RPMI7951 (cell line): ENCODE measurements at places on chromosomes 4 and X. TPM values are rescaled to one million over a fixed set of nuclear protein-coding genes. Genes with fewer than 3 reads are reported as not detected.
A peak's percentile ranks its signal among the peaks of the same experiment; 100 is the strongest.

DNA sequence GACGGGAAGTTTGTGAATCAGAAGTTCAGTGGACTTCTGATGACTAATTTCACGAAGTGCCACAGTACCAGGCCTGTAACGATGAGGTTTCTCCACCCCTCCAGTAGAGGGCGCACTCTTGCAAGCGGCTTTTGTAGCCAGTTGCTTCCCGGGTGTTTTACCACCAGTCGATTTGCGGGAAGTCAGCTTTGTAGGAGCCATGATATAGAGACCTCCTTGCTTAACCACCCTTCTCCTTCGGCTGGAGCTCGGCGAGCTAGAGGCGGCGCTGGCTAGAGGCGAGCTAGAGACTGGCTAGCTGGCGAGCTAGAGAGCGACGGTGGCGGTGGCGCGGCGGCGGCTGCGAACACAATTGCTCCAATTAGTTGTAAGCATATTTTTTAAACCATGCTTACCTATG is 72.0 kb downstream of the IL1RAPL1 start:
- DNase-seq, result no peak

- DNase-seq, result no peak
Observed at GRCh38 chr4:8285143-8285975, 15.8 kb downstream of the HTRA3 start.

GRCh38 chr4:3792813-3793212 is 26.6 kb downstream of the ADRA2C start:
- no peak for DNase-seq

DNA sequence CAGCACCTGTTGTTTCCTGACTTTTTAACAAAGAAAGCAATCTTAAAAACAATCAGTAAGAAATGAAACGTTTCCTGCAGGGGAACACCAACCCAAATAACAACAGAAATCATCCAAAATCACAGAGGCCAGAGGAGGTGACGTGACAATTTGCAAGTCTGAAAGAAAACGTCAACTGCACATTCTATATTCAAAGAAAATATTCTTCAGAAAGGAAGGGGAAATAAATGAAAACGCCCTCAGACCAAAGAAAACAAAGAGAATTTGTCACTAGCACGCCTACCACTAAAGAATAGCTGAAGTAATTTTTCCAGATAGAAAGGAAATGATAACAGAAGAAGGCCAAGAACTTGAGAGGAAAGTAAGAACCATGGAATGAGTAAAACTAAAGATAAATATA is 74.4 kb downstream of the CASP3 start:
- DNase-seq, result no peak

- no peak for DNase-seq
Observed at GRCh38 chr4:56250776-56251175, 136.5 kb downstream of the AASDH start.

GRCh38 chr4:7582313-7583097 is 147.8 kb upstream of the PSAPL1 start:
- DNase-seq, result no peak

DNA sequence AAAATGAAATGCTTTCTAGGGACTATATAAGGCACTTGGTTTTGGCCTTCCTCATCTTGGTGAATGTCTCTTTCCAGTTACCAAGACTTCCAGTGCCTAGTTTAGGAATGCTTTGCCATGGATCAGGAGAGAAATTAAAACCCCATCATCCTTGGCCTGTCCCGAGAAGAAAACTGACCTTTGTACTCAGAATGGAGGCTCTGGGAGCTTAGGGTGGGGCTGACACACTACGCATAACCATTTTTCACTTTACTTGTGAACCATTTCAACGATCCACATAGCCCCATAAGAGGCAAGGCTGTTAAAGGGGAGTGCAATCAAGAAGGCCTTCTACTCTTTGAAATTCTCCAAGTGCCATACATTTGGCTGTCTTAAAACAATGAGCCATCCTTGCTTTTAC is 26.7 kb upstream of the ZCCHC13 start:
- no peak for DNase-seq

DNA sequence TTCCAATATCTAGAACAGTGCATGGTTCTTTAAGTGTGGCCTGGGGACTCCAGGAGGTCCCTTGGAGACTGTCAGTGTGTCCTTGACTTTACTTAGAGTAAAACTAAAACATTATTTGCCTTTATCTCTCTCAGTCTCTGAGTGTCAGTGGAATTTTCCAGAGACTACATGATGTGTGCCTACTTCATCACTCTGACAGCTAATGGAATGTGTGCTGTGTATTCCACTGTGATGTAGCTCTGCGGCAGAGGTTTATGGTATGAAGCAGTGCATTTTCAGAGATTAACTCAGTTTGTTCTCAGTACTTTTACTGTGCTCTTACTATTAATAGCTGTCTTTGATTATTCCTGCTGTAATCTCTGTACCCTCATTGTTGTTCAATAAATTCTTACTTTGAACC is 85.6 kb downstream of the MANBA start:
- DNase-seq, result peak; percentile 7

GRCh38 chrX:65894133-65894532 is 145.7 kb downstream of the VSIG4 start:
- DNase-seq, result no peak

GRCh38 chr4:66229885-66230284 is 559.6 kb upstream of the EPHA5 start:
- DNase-seq, result no peak

- no peak for DNase-seq
Observed at GRCh38 chrX:72105436-72105835, 26.3 kb downstream of the RTL5 start.

- no peak for DNase-seq
Observed at GRCh38 chrX:124030520-124030919, 69.0 kb downstream of the STAG2 start.

GRCh38 chr4:130703211-130703935 is 1607.4 kb downstream of the C4orf33 start:
- DNase-seq, result no peak

DNA sequence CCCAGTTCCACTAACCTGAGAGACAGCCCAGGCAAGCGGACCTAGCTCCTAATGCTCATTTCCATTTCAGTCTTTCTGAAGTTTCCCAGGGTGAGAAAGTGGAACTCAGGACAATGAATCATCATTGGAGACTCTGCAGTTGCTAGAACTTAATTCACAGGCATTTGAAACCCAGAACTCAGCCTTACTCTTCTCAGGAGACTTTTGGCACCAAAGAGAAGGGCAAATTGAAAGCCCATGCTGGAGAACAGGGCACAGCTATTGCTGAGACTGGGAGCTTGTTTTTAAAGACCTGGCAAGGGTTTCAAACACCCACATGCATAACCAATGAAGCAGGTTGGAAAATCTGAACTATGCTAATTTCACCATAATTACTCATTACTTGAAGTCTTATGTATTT is 36.0 kb downstream of the BST1 start:
- DNase-seq, result no peak

- DNase-seq, result no peak
Observed at GRCh38 chr4:85866508-85866907, 391.6 kb downstream of the ARHGAP24 start.

DNA sequence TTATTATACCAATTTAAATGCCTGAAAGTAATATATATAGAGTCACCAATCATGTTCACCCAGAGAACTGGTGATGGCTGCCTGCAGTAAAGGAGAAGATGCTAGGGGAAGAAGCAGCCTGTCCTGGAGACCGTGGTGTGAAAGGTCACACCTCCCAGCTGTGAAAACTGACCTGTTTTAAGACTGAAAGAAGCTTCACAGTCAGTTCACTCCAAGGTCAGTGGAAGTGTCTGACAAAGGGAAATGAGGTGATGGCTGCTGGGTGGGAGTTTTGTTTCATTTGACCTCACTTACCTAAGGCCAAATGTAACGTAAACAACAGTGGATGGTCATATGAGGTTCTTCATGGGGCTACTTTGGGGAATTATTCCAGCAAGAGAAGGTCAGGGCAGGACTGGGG is 352.1 kb upstream of the GATB start:
- DNase-seq, result no peak

GRCh38 chr4:16597845-16598596 is 300.4 kb downstream of the LDB2 start:
- peak; percentile 55 for DNase-seq

GRCh38 chr4:47462799-47463234 is 685 bp downstream of the COMMD8 start:
- no peak for DNase-seq

DNA sequence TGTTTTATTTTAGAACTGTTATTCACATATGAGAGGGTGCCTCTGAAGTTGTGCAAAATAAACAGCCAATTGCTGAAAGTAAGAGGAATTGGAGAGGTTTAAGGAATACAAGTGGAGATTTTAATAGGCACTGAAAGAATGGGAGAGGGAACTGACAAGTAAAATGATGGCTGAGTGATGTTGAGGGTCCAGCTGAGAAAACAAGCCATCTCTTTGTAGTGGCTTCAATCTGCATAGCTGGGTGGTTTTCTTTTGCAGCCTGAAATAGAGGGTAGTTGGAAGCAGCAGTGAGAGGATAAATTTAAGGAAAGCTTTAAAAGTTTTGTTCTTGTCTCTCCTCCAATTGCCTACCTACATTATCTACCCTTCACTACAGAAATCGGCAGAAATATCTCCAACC is 106.7 kb upstream of the DGKK start:
- DNase-seq, result no peak

- DNase-seq, result no peak
Observed at GRCh38 chrX:154779261-154779660, 16.6 kb downstream of the DKC1 start.

DNA sequence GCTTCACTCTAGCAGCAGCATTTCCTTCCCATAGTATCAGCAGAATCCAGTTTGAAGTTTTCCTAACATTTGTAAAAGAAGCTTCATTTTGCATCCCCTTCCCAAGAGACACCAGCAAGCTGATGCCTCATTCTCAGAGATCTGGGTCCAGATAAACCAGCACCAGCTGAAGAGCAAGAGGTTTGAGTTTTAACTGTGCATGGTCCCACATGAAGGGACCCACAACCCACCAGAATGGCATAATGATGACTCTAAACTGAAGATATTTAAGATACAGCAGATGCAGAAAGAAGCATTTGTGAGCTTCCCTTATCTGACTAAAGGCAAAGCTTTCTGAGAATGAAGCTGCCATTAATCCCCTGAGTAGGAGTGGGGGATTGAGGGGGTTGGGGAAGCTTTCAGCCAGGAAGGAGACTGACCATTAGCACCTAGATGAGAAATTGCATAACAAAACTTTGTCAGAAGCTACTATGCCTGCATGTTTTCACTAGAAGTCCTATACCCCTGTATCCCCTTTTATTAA is 18.6 kb downstream of the NUDT6 start:
- no peak for DNase-seq

DNA sequence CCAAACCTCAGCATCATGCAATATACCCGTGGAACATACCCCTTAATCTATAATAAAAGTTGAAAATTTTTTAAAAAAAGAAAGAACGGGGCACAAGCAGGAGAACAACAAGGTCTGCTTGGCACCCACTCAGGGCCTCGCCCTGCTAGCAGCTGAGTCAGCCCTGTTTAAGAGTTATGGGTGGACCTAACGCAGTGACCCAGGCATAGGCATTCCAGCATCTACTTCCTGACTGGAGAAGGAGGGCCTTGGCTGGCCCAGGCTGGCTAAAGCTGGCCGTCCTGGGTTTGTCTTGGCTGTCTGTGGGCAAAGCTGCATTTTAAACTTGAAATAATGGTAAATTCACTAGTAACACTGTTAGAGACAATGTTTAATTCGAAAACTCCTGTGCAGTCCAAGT is 236.7 kb upstream of the PGRMC2 start:
- DNase-seq, result peak; percentile 83

GRCh38 chr4:40183615-40184411 is 13.0 kb upstream of the RHOH start:
- DNase-seq, result no peak

- peak; percentile 47 for DNase-seq
Observed at GRCh38 chr4:76206222-76206942, 7.2 kb downstream of the SCARB2 start.

DNA sequence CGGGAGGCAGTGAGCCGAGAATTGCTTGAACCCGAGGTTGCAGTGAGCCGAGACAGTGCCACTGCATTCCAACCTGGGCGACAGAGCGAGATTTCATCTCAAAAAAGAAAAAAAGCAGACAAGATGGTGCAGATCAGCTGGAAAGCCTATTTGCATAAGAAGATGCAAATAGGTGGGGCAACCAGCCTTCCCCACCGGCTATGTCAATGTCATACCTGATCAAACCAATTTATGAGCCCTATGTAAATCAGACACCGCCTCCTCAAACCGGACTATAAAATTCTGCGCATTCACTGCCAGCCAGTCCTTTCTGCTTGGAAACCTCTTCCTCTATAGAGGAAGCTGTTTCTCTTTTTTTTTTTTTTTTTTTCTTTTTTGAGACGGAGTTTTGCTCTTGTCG is 64.5 kb upstream of the CHRNA9 start:
- no peak for DNase-seq

DNA sequence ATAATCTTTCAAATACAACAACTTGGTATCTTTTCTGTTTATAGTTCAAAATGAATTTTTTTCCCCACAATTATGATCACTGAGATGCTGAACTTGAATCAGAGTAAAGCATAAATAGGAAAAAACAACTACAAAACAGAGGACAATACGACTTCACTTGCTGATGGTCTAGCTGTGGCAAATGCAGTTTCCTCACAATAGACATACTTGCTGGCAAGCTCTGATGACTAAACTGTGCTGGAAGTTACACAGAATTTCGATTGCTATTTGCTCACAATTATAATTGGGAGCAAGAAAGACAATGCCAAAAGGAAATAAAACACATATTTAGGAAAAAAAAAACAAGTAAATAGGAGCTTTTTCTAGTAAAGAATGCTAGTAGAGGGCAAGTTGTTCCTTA is 14.7 kb downstream of the VEGFC start:
- peak; percentile 66 for DNase-seq

DNA sequence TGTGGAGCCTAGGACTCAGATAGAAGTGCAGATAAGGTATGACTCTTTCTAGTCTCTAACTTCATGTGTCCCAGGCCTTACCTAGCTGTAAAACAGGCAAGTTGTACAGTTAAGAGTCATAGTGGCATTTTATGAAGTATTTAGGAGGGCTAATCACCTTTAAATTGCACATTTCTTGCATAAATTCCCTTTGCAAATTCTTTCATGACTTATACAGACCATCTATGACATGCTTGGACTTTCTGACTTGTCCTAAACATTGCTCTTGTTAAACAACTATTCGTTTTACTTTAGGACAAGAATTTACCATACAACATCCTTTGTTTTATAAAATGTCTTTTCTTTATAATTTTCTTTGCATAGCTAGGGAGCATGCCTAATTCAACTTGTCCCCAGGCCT is 7.8 kb upstream of the RRAGB start:
- peak; percentile 49 for DNase-seq

DNA sequence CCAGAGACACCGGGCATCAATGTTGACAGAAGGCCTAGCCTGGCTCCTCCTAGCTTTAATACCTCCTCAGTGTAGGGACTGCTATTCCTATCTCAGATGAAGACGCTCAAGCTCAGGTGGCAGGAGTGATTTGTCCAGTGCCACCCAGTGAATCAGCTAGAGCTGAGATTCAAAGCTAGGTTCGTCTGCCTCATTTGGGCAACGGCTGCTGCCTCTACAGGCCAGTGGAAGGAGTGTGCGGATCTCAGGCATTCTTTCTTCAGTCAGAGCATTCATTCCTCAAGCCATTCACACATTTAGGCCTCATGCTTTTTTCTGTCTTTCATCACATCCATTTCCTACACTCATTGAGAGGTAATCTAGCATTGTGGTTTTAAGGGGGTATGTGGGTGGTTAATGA is 7.3 kb downstream of the TSR2 start:
- peak; percentile 2 for DNase-seq

RHOXF2B gene
- 0.24 TPM in 1 of 2 replicates, not detected in the other for total RNA-seq

CENPVL2 gene
- not detected in 2 replicates for total RNA-seq

HSFX3 gene
- not detected in 2 replicates for total RNA-seq

RASSF6 gene
- total RNA-seq, result under 0.01 and 0.12 TPM in 2 replicates

YY2 gene
- 1.4 and 1.8 TPM in 2 replicates for total RNA-seq

TCEAL6 gene
- not detected in 2 replicates for total RNA-seq

PACRGL gene
- total RNA-seq, result 19.1 and 25.0 TPM in 2 replicates

AFF2 gene
- 0.68 and 1.7 TPM in 2 replicates for total RNA-seq

PLAC8 gene
- total RNA-seq, result 0.39 and 0.96 TPM in 2 replicates

NWD2 gene
- total RNA-seq, result not detected in 2 replicates

AREG gene
- total RNA-seq, result 2.4 and 4.1 TPM in 2 replicates
